HFFc6 (cell line): ENCODE measurements at places on chromosomes 11 and 22.

DNA sequence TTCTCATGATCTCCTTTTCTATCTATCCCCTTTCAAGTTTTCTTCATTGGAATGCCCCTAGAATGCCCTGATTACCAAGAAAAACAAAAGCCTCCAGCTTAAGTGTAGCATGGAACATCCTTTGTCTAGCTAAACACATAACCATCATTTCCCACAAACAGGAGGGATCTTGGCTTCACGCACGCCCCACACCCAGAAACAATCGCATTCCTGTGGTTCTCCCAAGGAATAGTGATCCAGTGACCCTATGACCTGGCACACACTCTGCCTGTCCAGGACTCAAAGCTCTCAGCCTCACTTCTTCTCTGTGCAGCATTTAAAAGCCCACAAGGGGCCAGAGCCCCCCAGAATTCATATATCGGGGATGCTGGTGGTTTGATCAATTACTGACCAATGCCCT is 9.3 kb upstream of the POU2AF1 start:
- no peak for DNase-seq

- no peak for DNase-seq
These were observed 63.2 kb upstream of the EED start for GRCh38 chr11:86181379-86181778.

GRCh38 chr11:103257360-103257759 is 148.1 kb downstream of the DYNC2H1 start:
- DNase-seq = peak; percentile 13

- no peak for DNase-seq
These were observed 853.9 kb upstream of the RAG2 start for GRCh38 chr11:37451903-37452302.

DNA sequence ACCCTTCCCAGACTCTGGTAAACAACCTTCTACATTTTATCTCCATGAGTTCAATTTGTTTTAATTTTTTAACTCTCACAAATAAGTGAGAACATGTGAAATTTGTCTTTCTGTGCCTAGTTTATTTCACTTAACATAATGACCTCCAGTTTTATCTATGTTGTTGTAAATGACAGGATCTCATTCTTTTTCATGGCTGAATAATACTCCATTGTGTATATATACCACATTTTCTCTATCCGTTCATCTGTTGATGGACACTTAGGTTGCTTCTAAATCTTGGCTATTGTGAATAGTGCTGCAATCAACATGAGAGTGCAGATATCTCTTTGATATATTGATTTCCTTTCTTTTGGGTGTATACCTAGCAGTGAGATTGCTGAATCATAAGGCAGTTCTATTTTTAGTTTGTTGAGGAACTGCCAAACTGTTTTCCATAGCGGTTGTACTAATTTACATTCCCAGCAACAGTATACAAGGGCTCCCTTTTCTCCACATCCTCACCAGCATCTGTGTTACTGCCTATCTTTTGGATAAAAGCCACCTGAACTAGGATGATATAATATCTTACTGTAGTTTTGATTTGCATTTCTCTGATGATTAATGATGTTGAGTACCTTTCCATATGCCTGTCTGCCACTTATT is 93.9 kb downstream of the ATG16L2 start:
- DNase-seq = no peak

- no peak for DNase-seq
These were observed 16.4 kb upstream of the UPK3A start for GRCh38 chr22:45268167-45268957.

DNA sequence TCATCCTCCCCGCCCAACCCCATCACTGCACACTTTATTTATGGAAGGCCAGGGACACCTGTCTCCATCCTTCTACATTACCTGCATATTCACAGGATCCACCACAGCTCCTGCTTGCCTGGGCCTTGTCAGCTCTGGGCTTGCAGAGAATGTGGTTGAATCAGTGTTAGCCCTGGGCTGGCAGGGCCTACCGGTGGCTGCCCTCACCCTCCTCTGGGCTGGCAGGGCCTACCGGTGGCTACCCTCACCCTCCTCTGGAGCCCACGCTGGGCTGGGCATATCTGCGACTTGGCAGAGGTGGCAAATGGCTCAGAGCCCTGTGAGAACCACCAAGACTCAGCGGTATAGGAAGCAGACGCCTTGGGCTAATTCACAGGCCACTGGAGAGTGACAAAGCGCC is 300.9 kb downstream of the NTM start:
- no peak for DNase-seq

DNA sequence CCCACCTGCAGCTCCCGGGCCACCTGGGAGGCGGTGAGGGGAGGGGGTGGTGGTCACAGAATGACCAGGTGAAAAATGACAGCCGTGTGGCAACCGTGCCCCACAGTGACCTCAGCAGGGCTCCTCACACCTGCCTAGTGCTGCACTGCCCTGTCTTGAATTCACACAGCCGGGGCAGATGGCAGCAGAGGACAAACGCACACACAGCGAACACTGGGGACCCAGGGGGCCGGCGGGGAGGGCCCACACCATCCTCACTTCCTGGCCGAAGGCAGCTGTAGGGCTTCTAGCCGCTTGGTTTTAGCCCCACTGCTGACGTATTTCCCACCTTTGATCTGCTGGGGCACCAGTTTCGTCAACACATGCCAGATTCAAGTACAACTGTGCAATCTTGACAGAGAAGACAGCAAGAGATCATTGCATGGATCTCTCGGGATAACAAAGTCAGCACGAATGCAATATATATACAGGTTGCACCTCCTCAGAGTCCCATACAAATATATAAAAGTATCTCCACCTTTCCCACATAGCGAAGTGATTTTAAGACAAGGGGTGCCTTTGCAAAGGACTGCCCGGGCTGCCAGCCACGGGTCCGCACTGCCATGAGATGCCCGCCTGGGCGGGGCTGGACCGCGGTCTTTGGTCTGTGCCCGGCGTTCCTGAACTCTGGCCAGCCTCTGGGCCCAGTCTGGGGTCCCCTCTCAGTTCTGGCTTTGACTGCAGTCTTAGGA is 26.9 kb downstream of the TRMU start:
- no peak for DNase-seq

- DNase-seq = peak; percentile 95
These were observed 17.1 kb upstream of the SYTL2 start for GRCh38 chr11:85827748-85828639.

GRCh38 chr11:96579656-96580055 is 189.8 kb downstream of the JRKL start:
- no peak for DNase-seq

DNA sequence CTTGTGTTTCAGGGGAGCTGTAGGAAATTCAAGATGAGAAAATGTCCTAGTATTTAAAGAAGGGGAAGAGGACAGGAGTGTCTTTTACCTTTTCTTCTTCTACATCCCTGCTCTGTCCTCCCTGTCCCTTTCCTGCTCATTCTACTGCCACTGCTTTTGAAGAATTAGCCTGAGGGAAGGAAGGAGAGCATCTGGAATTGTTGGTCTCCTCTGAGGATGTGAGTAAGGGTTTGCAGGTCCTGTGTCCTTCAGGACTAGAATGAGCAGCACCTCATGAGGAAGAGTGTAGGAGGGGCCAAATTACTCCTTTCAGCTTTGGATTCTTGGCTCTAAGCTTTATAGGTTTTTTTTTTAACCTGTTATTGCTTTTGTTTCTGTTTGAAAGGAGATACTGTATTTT is 24.2 kb downstream of the SNU13 start:
- DNase-seq = no peak
